ENCODE measurements at places on chromosomes 7 and 10.

- DNase-seq: no peak
Observed at GRCh38 chr7:47804767-47805545, 143.3 kb downstream of the PKD1L1 start.

- DNase-seq: peak; percentile 1
Observed at GRCh38 chr7:919924-920341, 34.5 kb downstream of the ADAP1 start.

GRCh38 chr7:92873776-92874175 is 37.4 kb upstream of the CDK6 start:
- no peak for DNase-seq

DNA sequence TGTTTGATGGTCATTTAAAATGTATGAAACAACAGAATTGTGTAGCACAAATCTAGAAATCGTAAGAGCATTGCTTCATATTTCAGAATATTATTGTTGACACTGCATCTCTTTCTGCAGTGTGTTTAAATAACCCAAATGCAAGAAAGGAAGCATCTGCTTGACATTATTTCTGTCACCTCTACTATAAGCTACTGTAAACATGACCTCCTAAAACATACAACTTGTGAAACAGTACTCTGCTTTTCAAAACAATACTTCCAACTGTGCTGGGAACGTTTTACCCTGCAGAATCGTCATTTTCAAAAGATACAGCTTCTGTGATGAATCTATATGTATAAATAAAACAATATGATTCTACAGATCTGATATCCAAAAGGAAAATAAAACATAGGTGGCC is 82.0 kb downstream of the RNF133 start:
- DNase-seq: no peak

Measured in effector CD4-positive, alpha-beta T cell (primary cell).